ENCODE measurements at places on chromosomes 5 and 9. TPM values are rescaled to one million over a fixed set of nuclear protein-coding genes. Genes with fewer than 3 reads are reported as not detected.

DNA sequence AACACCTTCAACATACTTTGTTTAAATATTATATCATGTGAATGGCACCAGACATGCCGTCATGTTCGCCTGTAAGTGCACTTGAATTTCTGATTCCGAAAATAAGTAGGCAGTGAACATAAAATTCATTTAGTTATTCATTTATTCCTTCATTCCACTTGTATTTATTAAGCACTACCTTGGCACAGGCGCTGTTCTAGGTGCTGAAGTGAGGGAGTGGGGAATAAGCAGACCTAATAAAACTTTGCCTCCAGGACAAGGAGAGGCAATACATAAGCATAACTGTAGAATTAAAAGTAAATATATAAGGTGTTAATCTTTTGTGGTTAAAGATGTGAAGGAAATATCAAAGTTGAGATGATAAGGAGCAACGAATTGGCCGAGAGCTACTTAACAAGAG lies 297.4 kb downstream of the TENT4A start:
- DNase-seq = no peak

DNA sequence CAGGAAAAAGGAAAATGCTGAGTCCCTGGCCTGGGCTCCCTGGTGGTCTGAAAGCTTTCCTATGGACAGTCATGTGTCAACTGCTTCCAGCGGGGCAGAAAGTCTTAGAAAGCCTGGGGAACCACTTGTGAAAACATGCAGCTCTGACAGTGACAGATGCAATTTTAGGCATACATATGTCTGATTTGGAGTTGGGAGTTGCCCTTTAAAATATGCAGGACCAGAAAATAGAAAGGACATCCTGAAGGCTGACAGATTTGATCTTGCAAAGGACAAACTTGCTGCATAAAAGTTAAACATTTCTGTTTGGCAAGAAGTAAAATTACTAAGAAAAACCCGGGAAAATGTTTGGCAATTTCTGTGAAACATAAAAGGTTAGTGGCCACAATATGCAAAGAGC lies 23.8 kb downstream of the GADD45G start:
- DNase-seq = no peak

DNA sequence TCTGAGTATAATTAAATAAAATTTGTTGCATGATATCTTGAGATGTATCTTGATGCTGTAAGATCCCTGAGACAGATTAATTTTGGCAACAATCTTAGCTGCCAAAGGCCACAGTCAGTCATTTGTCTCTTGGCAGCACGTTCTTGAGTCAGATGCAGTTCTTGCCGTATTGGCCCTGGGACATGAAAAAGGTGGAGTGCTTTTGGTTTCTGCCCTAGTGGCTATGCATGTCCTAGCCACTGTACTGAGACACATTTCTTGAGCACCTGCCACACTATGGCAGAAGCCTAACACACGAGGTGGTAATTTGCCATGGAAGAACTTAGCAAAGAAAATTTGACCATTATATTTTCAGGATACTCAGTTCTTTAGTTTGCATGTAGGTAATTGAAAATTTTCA lies 45.0 kb upstream of the PHF2 start:
- DNase-seq = no peak

- DNase-seq = no peak
These were observed 186.1 kb downstream of the FSTL4 start for GRCh38 chr5:133426264-133426663.

GRCh38 chr5:9713356-9713755 lies 83.2 kb upstream of the TAS2R1 start:
- no peak for DNase-seq

DNA sequence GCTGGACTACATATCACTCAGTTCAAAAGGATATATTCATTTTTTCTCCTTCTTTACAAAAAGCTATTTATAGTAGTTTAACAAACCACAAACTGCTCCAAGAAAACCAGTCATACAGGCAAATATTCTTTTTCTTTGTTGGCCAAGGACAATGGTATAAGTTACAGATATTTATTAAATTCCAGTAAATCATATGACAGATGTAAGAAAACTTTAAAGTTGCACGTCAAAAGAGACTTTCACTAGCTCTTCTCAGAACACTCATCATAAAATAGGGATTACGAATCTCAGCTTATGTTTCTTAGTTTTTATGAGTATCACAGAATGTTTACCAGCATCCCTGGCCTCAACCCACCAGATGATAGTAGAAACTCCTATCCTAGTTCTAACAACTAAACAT lies 67.2 kb downstream of the ANKRD31 start:
- DNase-seq = no peak

DNA sequence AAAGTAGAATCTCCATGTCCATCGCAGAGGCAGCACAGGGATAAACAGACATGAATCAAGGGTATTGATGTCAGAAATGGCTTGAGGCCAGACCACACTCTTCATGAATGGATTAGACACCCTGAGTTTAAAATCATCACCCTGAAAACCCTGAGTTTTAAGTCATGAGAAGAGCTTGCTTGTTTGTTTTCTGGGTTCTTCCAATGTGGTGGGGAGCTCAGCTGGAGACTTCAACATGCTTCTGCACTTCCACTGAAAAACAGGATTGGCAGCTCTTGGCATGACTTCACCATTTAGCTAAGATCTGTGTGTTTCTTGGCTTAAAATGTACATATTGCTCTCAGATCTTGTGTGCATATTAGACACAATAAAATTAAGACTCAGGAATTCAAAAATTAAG lies 9.8 kb downstream of the GCNT4 start:
- DNase-seq = no peak

- DNase-seq = no peak
These were observed 142.0 kb downstream of the ZCCHC7 start for GRCh38 chr9:37262410-37262809.

- no peak for DNase-seq
These were observed 75.9 kb downstream of the IRX2 start for GRCh38 chr5:2675548-2675947.

DNA sequence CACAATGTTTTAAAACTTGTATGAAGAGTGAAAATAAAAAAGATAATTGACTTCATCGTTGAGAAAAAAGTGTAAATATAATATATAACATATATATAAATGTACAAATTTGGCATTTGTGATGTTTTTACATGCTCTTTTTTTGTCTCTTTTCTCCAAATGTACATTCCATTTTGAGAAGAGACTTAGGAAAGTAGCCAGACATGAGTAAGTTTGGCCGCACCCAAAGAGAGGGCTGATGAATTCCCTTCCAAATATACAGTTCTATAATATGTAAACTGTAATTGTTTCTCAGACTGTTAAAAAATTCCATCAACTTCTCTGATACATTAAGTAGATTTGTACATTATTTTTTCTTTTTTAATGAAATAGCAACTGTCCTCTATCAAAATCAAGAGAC lies 193.2 kb upstream of the MAP3K1 start:
- DNase-seq = no peak

GRCh38 chr5:102418531-102418930 lies 80.3 kb downstream of the SLCO6A1 start:
- no peak for DNase-seq

GRCh38 chr5:131991593-131992324 lies 19.7 kb downstream of the ACSL6 start:
- DNase-seq = no peak

DNA sequence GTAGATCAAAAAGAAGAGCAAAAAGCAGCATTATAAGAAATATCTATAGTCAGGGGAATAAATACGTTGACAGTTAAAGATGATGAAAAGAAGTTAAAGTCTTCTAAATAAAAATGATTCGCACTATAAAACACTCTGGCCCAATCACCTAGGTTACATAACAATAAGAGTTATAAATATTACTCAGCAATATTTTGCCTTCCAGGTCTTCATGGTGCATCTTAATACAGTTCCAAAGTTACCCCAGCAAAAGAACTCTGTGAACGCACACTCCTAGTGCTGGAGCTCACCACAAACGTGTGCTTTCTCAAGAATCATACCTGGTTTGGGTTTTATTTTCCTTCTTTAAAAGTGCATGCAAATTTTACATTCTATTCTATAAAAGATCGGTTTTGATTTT lies 44.7 kb downstream of the EPB41L4A start:
- DNase-seq = no peak

GRCh38 chr5:64807520-64807919 lies 38.8 kb downstream of the CWC27 start:
- no peak for DNase-seq

DNA sequence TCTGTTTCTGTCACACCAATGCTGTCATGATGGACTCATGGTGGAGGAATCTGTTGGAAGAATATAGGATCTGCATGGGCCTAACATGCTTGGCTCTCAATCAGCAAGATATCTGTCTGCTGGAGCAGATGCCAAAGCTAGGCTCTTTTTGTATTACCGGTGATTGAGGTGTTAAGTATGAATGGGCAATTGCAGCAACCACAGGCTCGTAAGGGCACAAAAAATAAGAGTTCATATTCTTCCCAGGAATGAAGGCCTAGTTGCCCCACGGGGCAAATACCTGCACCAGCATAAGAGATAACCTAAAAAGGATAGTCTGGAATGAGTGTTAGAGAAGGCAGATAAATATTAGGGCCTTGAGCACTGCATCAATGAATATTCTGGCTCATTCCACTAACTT lies 679.5 kb upstream of the COX7C start:
- no peak for DNase-seq

PCDHAC2 gene
- not detected for total RNA-seq

BTNL8 gene
- not detected for total RNA-seq

PCDHB3 gene
- not detected for total RNA-seq

IGIP gene
- total RNA-seq = 3.5 TPM

TARS1 gene
- total RNA-seq = 184 TPM

SPINK6 gene
- total RNA-seq = not detected

MYMK gene
- not detected for total RNA-seq

AKNA gene
- 182 TPM for total RNA-seq

CDO1 gene
- total RNA-seq = 0.49 TPM

ARL14EPL gene
- total RNA-seq = not detected

TMEM174 gene
- total RNA-seq = not detected

All from activated T-helper 1 cell treated with anti-CD3 and anti-CD28 coated beads, Interleukin-12 subunit alpha, Interleukin-12 subunit beta, Interleukin-2, Interleukin-4 antibody, amounts not matched to agents 30 ng/mL and 10 ng/mL and 1 ng/mL, durations not matched to agents 14 hours and 24 hours and 36 hours (primary cell).